ENCODE measurements at places on chromosomes 1 and 21.

DNA sequence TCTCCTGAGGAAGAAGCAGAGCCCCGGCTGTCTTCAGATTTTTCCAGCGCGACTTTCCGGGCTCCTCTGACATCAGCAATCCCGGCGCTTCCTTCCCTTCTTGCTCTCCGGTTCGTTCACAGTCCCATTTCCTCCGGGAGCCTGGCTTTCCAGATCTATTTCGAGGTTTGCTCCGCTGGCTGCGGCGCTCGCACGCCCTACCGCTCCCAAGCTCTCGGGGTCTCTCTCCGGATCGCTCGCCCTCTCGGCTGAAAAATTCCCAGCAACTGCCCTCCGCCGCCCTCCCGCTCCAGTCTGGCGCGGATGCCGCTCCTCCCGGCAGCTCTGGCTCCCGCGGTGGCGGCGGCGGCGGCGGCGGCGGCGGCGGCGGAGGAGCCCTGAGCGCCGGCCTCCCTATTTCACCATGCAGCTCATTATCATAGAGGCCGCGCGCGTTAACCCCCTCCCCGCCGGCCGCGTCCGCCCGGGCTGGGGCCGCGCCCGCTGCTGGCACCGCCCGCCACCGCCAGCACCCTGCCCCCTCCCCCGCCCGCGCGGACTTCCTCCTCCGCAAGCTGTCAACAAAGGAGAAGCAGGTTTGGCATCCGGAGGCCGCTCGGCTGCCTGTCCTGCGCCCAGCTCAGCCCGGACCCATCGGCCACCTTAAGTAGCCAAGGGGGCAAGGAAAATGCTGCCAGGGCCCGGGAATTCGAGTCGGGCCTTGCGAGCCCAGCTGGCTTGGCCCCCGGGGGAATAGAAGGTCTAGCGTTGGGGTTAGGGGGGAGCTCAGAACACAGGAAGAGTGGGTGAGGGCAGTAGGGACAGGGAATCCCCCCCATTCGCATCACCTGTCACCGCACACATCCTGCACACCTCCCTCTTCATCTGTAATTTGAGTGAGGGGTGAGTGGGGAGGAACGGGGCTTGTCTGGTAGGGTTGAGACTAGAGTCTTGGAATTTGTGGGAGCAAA lies at the start of gene PLXNA2:
Gene PLXNA2 (minus strand): TSS at position 418 of the 950 bp plus-strand sequence. CDS start 26,462 bp downstream, outside the sequence.
- H3K36me3 ChIP-seq = no peaks in the 10 kb centered on the region
- peaks cover 21% of the 10 kb centered on the region for H3K4me1 ChIP-seq
- peak within 1 kb of the TSS; percentile 3 for H3K27ac ChIP-seq
- peak within 1 kb of the TSS; percentile 90 for H3K4me3 ChIP-seq

GRCh38 chr1:192133350-192133926 lies 24.8 kb upstream of the RGS18 start:
- H3K27ac ChIP-seq = no peak overlapping the region
- H3K4me1 ChIP-seq = no peaks in the 10 kb centered on the region
- no peaks in the 10 kb centered on the region for H3K27me3 ChIP-seq
- no peaks in the 10 kb centered on the region for H3K36me3 ChIP-seq
- no peak overlapping the region for H3K4me3 ChIP-seq

GRCh38 chr1:210377731-210378333 lies 49.1 kb downstream of the HHAT start:
- ATAC-seq = no peak
- no peak overlapping the region for H3K27ac ChIP-seq
- no peaks in the 10 kb centered on the region for H3K27me3 ChIP-seq
- no peaks in the 10 kb centered on the region for H3K36me3 ChIP-seq
- H3K4me3 ChIP-seq = no peak overlapping the region

DNA sequence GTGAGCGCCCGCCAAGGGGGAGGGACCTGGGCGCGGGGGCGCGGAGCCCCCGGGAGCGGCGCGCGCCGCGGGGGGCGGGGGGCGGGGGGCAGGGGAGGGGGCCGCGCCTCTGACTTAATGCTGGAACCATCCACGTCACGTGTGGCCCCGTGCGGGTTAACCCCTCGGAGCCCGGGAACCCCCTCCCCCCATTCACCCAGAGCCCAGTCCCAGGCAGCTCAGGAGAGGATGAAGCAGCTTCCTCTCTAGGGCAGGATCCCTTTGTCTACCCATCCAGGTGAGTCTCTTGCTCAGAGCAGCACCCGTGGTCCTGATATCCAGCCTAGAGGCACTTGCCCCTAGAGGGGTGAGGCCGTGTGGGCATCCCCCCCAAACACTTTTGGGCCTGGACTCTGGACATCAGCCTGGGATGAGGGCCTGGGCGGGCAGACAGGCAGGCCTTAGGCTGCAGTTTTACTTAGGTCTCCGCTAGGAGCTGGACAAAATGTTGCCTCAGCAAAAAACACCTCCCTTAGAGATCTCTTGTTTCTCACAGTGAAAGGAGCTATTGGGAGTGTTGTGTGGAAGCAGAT lies at the start of gene ALX3:
Gene ALX3 (minus strand): TSS at position 2 of the 572 bp plus-strand sequence. CDS start 60 bp downstream, outside the sequence.
- ATAC-seq = no peak
- no peaks in the 10 kb centered on the region for H3K36me3 ChIP-seq
- peak within 1 kb of the TSS; percentile 71 for H3K4me3 ChIP-seq
- peaks cover 26% of the 10 kb centered on the region for H3K4me1 ChIP-seq

DNA sequence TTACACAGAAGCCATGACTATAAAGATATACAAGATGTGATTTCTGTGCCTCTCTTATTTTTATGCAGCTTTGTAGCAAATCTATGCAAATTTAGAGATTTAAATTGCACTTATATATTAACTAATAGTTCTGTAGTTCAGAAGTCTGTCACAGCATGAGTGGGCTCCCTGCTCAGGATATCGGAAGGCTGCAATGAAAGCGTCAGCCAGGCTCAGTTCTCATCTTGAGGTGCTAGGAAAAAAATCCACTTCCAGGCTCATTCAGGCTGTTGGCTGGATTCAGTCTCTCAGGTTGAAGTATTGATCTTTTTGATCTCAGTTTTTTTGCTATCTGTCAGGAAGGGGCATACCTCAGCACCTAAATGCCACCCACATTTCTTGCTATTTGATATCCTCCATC lies 487.4 kb upstream of the DEPDC1 start:
- H3K27ac ChIP-seq = no peak overlapping the region
- no peak for ATAC-seq
- H3K36me3 ChIP-seq = no peaks in the 10 kb centered on the region
- H3K4me1 ChIP-seq = no peaks in the 10 kb centered on the region
- H3K4me3 ChIP-seq = no peak overlapping the region

DNA sequence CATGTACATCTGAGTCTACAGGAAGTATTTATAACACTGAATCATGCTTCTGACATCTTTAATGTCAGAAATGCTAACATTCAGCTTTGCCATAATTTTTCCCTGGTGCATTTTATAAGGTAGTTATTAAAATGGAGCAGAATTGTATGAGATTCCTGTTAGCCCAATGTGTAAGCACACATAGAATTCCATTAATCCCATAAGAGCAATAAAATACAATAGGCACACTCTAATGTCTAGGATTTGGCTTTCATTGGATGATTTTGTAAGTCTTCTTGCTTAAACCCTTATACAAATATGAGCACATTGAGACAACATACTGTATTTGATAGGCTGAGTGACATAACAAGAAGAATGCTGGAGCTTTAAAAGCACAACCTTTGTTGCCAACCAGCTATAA lies 256.4 kb downstream of the HMCN1 start:
- no peak overlapping the region for H3K4me3 ChIP-seq
- H3K36me3 ChIP-seq = no peaks in the 10 kb centered on the region
- no peak overlapping the region for H3K27ac ChIP-seq
- peaks cover 12% of the 10 kb centered on the region for H3K4me1 ChIP-seq
- H3K27me3 ChIP-seq = peaks cover under 1% of the 10 kb centered on the region

- H3K27me3 ChIP-seq = no peaks in the 10 kb centered on the region
- ATAC-seq = no peak
- H3K36me3 ChIP-seq = peaks cover 5% of the 10 kb centered on the region
- no peak overlapping the region for H3K4me3 ChIP-seq
- H3K4me1 ChIP-seq = no peaks in the 10 kb centered on the region
- no peak overlapping the region for H3K27ac ChIP-seq
Measured at GRCh38 chr1:197614916-197615692, 160.2 kb downstream of the DENND1B start.

DNA sequence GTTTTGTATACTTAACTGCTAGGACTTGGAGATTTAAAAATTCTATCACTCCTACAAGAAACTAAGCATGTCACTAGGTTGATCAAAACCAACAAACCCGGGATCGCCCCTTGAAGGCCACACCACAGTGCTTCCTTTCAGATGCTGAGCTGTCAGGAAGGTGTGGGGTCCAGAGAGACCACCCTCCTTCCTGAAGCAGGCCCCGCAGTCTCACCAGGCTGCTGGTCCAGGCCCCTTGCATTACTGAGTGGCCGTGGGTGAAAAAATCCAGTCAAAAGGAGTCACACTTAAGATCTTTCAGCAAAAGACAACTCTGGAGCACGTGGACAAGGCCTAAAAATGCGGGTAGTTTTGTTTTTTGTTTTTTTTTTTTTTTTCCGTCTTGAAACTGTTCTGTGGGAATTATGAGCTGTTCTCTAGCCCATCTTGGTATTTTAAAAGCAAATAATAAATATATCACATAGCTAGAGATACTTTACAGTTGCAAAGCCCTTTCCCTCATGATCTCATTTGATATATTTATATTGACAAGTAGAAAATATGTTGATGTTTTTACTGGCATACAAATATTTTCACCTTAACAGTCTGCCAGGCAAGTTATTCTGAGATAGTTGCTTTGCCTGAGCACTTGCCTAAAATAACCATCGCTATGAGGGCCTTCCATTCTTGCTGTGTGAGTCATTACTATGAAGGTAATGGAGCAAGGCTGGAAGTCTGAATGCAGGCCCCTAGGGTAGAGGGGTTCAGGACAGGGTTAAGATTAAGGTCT lies 73.1 kb upstream of the EDEM3 start:
- no peak overlapping the region for H3K4me3 ChIP-seq
- H3K27ac ChIP-seq = no peak overlapping the region
- ATAC-seq = no peak
- no peaks in the 10 kb centered on the region for H3K27me3 ChIP-seq

GRCh38 chr1:108553905-108554304 lies 6.0 kb upstream of the EEIG2 start:
- H3K4me1 ChIP-seq = peaks cover 4% of the 10 kb centered on the region
- H3K27me3 ChIP-seq = no peaks in the 10 kb centered on the region
- no peak overlapping the region for H3K4me3 ChIP-seq
- no peak overlapping the region for H3K27ac ChIP-seq

DNA sequence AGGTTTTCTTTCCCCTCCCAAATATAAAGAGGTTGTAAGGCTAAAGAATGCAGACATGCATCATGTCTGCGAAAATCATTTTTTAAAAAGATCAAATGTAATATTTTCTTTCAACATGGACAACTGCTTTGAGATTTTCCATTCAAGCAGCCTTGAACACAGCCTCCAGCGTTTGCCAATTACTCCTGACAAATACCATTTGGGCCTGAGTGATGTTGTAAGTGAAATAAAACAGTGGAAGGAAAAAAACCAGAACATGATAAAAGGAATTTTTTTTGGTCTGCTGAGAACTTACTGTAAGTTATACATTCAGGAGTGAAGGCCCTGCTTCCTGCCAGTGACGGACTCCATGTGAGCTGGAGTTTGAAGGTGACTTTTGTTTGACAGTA lies 37.2 kb downstream of the SETD4 start:
- H3K36me3 ChIP-seq = no peaks in the 10 kb centered on the region
- no peak overlapping the region for H3K27ac ChIP-seq
- H3K4me1 ChIP-seq = peaks cover 16% of the 10 kb centered on the region

DNA sequence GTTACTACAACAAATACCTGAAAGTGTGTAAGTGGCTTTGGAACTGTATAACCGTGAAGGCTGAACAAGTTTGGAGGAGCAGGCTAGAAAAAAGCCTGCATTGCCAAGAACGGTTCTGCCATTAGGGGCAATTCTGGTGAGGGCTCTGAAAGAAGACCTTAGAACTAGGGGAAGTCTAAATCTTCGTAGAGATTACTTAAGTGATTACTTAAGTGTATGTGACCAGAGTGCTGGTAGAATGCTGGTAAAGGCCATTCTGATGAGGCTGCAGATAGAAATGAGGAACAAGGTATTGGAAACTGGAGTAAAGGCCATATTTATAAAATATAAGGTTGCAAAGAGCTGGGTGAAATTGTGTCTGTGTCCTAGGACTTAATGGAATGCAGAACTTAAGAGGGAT lies 158.0 kb downstream of the CLIC6 start:
- no peak overlapping the region for H3K4me3 ChIP-seq
- H3K4me1 ChIP-seq = peaks cover 7% of the 10 kb centered on the region
- peak overlapping the region; percentile 28 for H3K27ac ChIP-seq
- no peak for ATAC-seq
- H3K27me3 ChIP-seq = no peaks in the 10 kb centered on the region

DNA sequence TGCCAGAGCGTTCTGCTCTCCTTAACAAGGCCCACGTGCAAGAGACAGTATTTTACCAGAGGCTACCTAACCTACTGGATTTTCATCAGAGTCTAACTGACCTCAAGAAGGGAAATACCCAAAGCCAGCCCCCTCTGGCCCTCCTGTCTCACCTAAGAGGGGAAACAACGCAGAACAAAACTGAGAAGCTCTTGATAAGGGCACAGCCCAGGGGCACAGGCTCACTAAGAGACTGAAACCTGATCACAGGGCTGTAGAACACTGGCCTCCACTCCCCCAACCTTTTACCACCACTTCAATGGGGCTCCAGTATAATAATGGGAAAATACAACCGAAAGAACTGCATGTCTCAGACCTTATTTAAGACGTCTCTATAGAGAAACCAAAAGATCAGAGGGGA lies 449.5 kb upstream of the CAMK1G start:
- ATAC-seq = no peak
- H3K36me3 ChIP-seq = no peaks in the 10 kb centered on the region
- no peaks in the 10 kb centered on the region for H3K27me3 ChIP-seq

- no peak overlapping the region for H3K4me3 ChIP-seq
- no peak for ATAC-seq
- H3K36me3 ChIP-seq = no peaks in the 10 kb centered on the region
- no peak overlapping the region for H3K27ac ChIP-seq
- H3K4me1 ChIP-seq = peaks cover 11% of the 10 kb centered on the region
- no peaks in the 10 kb centered on the region for H3K27me3 ChIP-seq
Measured at GRCh38 chr1:2969845-2970291, 51.4 kb upstream of the ACTRT2 start.

GRCh38 chr1:63127376-63127775 lies 195.0 kb upstream of the FOXD3 start:
- H3K27me3 ChIP-seq = peaks cover 16% of the 10 kb centered on the region
- H3K4me1 ChIP-seq = no peaks in the 10 kb centered on the region
- H3K27ac ChIP-seq = no peak overlapping the region
- ATAC-seq = no peak
- no peak overlapping the region for H3K4me3 ChIP-seq

- H3K4me1 ChIP-seq = peaks cover 12% of the 10 kb centered on the region
- no peak overlapping the region for H3K4me3 ChIP-seq
- no peaks in the 10 kb centered on the region for H3K36me3 ChIP-seq
- H3K27me3 ChIP-seq = no peaks in the 10 kb centered on the region
Measured at GRCh38 chr1:54289712-54290233, 89.8 kb downstream of the MRPL37 start.
